Fibroblast of skin of scalp (primary cell): ENCODE measurements at places on chromosomes 2 and 18.
A peak's percentile ranks its signal among the peaks of the same experiment; 100 is the strongest.

DNA sequence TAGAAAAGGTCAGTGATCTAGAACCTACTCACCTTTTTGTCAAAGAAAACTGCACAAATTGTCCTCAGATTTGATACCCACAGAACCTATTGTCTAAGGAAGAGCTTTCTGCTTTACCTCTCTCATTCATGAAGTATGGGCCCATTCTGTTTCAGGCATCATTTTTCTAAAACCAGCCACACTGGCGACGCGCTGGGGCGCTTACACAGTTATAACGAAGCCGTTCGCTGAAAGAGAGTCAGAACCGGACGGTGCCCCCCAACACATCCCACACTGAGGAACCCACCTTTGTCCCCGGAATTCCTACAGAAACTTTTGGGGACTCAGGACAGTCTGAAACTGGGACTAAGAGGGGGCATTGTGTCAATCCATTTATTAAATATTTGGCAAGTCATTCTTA, 206.3 kb upstream of the HAAO start:
- no peak for DNase-seq

GRCh38 chr18:45437366-45437765, 177.9 kb upstream of the SLC14A2 start:
- no peak for DNase-seq

GRCh38 chr2:234309431-234309830, 187.4 kb downstream of the ARL4C start:
- no peak for DNase-seq

DNA sequence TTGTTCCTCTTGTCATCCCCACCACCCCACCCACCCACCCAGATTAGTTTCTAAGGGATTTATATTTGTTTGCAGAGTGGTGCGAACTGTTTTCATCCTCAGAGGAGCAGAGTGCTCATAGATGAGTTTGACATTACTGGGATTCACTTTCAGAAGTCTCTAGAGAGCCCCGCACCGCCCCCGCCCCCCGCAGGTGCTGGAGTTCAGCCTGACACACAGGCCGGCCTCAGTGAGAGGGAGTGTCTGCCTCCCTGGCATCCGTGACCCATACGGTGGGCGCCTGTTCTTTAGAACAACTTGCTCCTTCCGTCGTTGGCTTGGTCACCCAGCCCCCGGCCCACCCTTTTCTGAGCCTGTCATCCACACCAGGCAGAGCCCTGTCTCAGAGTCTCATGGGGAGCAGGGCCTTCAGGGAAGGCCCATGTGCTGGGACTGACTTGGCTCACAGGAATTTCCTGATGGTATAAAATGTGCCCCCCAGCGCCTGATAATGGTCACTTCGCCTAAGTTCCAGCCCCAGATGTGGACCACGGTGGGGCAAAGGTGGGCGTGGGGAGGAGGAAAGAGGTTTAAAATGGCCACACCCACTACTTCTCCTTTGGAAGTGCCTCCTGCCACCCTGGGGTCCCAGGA, 44.3 kb downstream of the HPCAL1 start:
- peak; percentile 14 for DNase-seq

DNA sequence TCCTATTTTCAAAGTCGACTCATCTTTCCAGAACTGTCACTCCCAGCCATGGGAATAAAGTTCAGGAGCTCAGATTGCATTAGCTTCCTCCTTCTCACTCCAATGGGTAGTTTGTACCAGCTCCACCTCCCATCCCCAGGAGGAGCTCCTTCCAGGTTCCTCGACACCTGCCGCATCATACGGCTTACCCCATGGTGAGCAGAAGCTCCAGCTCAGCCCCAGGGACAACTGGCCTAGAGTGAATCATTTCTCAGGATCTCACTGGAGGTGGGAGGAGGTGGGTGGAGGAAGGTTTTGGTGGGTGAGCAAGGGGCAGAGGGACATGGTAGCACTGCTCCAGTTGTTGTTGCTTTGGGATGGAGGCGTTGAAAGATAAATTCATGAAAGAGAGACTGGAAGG, 196.3 kb upstream of the PKDCC start:
- DNase-seq: no peak

- no peak for DNase-seq
Measured at GRCh38 chr2:105244451-105244850, 2.9 kb downstream of the GPR45 start.

- DNase-seq: no peak
Measured at GRCh38 chr2:179712825-179713224, 148.6 kb downstream of the ZNF385B start.

DNA sequence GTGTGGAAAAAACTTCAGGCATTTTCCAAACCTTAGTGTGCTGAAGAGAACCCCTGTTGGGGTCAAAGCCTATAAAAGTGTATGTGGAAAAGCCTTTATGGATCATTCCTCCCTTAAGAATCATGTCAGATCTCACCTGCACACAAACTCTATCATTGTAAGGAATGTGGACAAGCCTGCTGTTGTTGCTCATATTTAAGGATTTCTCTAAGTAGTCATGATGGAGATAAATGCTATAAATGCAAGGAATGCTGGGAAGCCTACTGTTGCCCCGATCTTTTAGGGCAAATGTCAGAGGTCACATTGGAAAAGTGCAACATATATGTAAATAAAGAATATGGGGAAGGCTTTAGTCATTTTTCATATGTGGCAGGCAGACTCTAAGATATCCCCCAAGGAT, 129.5 kb downstream of the ICOS start:
- DNase-seq: no peak

GRCh38 chr2:220181165-220181564, 553.7 kb downstream of the SLC4A3 start:
- no peak for DNase-seq

GRCh38 chr2:39511605-39512433, 74.7 kb upstream of the MAP4K3 start:
- no peak for DNase-seq

- peak; percentile 42 for DNase-seq
Measured at GRCh38 chr2:168348076-168348475, 100.7 kb upstream of the STK39 start.

DNA sequence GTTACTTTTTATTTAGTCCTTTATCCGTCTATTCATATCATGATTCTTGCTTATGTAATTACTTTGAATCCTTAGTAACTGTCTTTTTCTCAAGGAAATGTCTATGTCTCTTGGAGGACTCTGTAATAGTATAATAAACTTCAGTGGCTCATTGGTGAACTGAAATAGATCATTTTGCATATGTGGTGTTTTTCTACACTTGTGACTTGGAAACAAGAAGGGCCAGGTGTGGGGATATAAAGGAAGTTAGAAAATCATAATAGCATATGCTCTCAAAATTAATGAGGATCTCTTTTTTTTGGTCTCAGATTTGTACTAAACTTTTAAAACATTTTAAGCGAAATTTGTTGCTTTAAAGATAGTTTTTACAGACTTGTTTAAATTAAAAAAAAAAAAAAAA, 453.0 kb upstream of the CDH20 start:
- no peak for DNase-seq

DNA sequence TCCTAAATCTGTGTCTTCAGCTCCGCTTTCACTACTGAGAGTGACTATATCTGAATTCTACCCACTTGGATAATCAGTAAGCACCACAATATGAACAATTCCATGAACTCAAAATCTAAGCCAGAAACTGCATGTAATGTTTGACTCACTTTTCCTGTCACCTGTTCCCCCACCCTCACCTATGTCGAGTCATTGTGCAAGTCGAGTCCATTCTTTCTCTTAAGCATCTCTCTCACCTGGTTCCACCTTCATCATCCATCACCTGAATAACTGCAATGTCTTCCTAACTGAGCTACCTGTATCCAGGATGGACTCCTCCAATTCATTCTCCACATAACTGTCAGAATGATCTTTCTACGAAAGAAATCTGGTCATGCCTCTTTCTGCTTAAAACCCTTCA, 58.2 kb downstream of the PPP1R1C start:
- DNase-seq: no peak

GRCh38 chr2:150376553-150377335, 110.7 kb downstream of the RND3 start:
- no peak for DNase-seq

- DNase-seq: no peak
Measured at GRCh38 chr2:6934758-6935651, 17.8 kb downstream of the RNF144A start.

DNA sequence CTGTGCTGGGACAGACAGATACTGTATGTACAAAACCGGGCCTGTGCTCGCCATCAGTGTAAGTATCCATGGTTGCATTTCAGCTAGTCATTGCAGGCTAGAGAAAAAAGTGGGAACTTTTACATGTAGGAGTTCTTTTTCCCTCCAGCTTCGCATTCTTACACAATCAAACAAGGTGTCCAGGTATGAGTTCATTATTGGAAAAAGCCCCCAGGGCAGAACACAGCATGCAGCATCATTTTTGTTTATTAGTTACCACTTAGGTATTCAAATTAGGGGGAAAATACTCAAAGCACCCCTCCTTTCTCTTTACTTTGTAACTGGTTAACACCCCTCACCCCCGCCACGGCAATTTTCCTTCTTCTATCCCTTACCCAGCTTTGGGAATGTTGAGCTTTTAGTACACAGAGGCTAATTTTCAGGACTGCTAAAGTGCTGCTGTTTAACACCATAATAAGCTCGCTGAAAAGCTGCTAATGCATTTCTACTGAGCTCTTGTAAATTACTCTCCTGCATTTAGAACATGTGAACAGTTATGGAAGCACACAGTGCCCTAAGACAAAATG, 13.6 kb downstream of the UPP2 start:
- no peak for DNase-seq

GRCh38 chr2:85318222-85319074, 9.3 kb downstream of the TGOLN2 start:
- peak; percentile 78 for DNase-seq

GRCh38 chr2:234836271-234836670, 115.5 kb upstream of the SH3BP4 start:
- DNase-seq: no peak

- peak; percentile 48 for DNase-seq
Measured at GRCh38 chr2:27356056-27356381, 545 bp downstream of the GTF3C2 start.

DNA sequence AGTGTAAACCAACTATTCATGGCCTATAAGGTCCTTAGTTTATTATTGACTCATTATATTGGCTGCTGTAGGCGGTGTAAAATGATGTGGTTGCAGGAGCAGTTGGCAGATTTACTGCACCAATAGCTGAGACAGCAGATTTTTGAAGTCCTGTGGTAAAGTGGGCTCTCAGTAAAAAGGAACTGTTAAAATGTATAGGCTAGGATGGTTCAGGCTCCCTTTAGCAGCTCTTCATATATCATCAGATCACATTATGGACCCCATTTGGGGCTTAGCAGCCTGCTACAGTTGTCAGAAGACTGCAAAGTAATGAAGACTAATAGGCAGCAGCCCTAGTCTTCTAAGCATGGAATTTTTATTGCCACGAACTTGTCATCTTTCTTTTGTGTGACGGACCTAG, 27.8 kb downstream of the MTX2 start:
- DNase-seq: no peak

GRCh38 chr2:188333751-188334524, 42.3 kb downstream of the GULP1 start:
- peak; percentile 17 for DNase-seq

- peak; percentile 8 for DNase-seq
Measured at GRCh38 chr2:183242937-183243336, 118.7 kb downstream of the NUP35 start.

GRCh38 chr2:108589372-108589771, 55.1 kb downstream of the LIMS1 start:
- no peak for DNase-seq
